ENCODE measurements at places on chromosomes 3 and 15.

DNA sequence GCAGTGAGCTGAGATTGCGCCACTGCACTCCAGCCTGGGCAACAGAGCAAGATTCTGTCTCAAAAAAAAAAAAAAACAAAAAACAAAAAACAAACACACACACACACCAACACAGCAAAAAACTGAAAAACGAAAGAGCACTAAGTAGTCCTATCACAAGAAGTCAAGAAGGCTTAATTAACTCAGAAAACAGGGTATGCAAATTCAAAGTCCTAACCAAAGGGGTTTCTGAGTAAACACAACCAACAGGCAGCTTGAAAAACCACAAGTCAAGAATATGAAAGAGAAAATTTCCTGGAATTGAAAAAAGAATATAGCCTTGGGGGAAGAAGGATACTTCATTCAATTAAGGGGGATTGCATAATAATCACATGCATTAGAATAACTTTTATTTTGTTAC, 37.7 kb upstream of the PARP14 start:
- no peak for DNase-seq

- no peak for DNase-seq
Observed at GRCh38 chr15:75687486-75688277, 25.0 kb downstream of the CSPG4 start.

GRCh38 chr15:58830556-58830955, 59.5 kb downstream of the MINDY2 start:
- no peak for DNase-seq

GRCh38 chr15:65812916-65813315, 20.8 kb upstream of the DENND4A start:
- no peak for DNase-seq

GRCh38 chr15:68921926-68922325, 8.4 kb upstream of the SPESP1 start:
- no peak for DNase-seq

- no peak for DNase-seq
Observed at GRCh38 chr3:152307829-152308474, 39.2 kb downstream of the MBNL1 start.

DNA sequence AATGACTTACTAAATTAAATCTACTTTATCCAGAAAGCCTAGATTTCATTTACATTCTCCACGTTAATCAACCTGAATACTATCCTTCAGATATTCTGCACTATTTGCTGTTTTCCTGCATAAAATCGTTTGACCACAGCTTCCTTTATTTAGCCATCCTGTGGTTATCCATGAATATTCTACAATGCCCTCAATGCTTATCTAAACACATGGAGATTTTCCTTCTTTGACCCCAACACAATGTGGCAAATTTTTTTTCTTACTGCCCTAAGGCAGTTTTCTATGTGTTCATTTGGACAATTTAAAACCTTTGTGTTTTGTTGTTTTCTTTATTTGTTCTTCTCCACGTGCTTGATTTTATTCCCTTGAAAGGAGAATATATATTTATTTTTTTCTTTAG, 495.5 kb upstream of the ROBO1 start:
- DNase-seq = no peak

DNA sequence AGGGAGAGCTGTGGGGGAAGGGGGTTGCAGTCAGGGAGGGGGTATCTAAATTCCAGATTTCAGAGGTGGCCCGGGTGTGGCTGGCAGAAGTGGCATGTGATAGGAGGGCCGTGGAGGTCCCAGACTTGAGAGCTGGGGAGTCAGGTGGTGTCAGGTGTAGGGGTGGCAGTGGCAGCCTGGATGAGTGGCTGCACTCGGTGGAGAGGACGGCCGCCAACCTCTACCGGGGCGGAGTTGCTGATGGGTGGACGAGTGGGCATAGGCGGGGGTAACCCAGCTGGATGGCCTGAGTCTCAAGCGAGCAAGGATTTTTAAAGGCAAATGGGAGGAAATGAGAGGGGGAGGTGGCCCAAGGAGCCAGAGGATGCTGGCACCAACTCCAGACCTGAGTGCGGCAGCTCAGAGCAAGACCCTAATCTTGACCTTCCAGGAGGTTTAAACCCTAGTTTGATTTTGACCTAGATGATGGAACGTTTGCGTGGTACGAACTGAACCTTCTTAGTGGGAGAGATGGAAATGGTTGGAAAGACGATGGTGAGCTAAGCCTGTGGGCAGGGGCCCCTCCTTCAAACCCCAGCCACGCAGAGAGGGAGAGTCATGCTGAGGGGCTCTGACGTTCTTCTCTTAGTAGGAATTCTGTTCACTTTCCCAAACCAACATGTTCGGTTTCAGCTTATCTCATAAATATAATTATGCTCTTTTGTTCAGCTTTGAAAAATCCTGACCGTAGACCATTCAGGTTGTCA, 8.0 kb downstream of the TRAK1 start:
- no peak for DNase-seq

DNA sequence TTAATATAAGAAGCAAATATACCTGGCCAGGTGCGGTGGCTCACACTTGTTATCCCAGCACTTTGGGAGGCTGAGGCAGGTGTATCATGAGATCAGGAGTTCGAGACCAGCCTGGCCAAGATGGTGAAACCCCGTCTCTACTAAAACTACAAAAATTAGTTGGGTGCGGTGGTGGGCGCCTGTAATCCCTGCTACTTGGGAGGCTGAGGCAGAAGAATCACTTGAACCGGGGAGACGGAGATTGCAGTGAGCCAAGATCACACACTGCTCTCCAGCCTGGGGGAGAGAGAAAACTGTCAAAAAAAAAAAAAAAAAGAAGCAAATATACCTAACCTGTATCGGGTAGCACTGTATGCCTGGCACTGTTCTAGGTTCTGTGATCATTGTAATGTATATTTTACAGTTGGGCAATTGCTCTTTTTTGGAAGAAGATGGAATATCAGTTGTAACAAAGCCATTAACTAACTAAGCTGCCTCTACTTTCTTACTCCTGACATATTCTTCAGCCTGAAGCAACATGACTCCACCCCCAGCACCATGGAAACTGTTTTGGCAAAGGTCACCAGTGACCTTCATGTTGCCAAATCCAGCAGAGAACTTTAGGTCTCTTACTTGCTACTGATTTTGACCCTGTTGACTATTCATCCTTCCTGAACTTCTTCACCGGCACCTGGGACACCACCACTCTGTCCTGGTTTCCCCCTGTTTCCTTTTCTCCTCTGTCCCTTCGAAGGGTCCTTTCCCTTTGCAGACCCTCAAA, 203.8 kb downstream of the RPLP1 start:
- no peak for DNase-seq

- DNase-seq = no peak
Observed at GRCh38 chr3:124117486-124117885, 125.6 kb upstream of the ROPN1 start.

GRCh38 chr3:138065949-138066348, 49.5 kb downstream of the DZIP1L start:
- no peak for DNase-seq

GRCh38 chr15:91706322-91707032, 147.0 kb upstream of the SLCO3A1 start:
- peak; percentile 71 for DNase-seq

GRCh38 chr3:152281133-152281713, 12.5 kb downstream of the MBNL1 start:
- no peak for DNase-seq

DNA sequence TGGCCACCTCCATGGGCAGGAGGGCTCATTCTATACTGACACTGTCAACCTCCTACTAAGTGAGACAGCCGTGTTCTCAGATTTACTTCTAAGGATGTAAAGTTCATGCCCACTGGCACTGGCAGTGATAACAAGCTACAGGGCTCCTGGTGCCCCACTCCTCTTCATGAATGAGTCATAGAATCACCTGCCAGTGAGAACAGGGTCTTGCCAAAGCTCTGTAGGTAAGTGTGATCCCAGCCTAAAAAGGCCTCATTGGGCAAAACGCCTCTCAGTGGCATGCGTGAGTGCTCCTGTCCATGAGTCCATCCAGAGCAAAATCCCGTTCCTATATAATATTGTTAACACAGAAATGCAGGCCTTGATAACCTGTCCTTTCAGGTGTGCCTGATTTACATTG, 17.4 kb downstream of the PXYLP1 start:
- DNase-seq = no peak

DNA sequence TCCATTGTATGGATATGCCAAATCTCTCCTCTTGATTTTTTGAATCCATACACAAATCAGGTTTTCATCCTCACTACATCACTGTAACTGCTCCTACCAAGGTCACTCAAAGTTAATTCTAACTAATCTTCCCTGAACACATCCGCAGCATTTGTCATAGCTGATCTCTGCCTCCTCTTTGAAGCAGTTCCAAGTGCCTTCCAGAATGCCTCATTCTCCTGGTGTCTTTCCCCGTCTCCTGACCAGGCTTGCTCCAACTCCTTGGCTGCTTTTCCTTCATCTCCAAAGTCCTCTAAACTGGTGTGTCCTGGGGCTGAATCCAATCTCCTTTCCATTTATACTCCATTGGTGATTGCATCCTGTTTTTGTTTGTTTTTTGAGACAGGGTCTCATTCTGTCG, 26.8 kb downstream of the KLHDC8B start:
- DNase-seq = no peak

GRCh38 chr3:61343543-61343942, 92.3 kb upstream of the FHIT start:
- DNase-seq = no peak

DNA sequence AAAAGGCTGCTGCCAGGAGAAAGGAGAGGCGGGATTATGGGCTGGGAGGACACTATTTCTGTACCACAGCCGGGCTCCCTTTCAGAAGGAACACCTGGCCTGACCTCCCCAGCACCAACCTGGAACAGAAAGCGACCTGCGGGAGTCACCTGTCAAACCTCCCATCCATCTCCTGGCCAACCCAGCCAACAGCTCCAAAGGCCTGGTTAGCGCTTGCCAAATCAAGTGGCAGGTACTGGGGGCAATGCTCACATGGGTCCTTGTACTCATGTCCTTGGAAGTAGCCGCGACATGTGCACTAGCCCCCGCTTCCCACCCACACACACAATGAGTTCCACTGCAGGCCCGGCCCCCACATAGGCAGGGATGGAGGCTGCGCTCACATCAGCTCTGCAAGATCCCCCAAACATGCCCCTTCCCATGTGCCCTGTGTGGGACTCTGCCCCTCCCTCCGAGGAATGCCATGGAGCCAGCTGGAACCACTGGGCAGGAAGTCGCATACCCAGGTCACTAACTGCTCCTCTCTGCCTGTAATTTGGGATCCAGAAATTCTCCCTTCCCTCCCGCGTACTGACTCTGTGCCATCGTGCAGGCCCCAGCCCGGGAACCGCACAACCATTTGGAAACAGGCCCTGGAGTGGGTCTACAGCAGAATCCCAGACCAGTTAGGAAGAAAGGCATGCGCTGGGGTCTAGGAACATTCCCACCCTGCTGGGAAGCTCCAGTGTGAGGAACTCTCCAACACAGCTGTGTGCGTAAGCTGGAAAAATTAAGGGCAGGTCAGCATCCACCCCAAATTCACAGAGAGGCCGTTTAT, 98.9 kb downstream of the LRIG1 start:
- no peak for DNase-seq

GRCh38 chr15:42858540-42858939, 62.0 kb downstream of the TTBK2 start:
- DNase-seq = no peak

DNA sequence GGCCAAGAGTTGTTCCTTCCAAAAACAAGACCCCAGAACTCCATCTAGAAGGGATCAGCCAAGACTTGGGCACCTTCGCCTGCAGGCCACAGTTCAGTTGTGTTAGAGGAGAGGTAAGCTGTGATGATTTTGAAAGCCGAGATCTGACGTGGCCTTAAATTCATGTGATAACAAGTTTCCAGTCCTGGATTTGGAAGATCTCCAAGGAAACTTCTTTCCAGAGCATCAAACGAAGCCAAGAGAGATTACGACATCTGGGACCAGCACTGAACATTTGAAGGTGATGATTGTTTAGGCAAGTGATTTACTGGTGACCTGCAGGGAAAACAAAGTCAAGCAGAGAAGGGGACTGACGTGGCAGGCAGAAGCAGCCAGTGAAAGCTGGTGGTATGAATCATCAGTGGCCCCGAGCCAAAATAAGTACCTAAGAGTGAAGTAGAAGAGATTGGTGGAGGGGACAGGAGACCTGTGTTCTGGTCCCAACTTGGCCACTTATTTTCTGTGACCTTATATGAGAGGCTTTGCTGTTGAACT, 339.0 kb upstream of the PROK2 start:
- DNase-seq = no peak

- DNase-seq = no peak
Observed at GRCh38 chr3:133593243-133593642, 19.8 kb downstream of the CDV3 start.

- DNase-seq = no peak
Observed at GRCh38 chr3:115217292-115217677, 70.2 kb upstream of the ZBTB20 start.

- no peak for DNase-seq
Observed at GRCh38 chr3:71671216-71671845, 53.9 kb downstream of the EIF4E3 start.

- no peak for DNase-seq
Observed at GRCh38 chr3:123880998-123881561, 3.1 kb downstream of the MYLK start.

- no peak for DNase-seq
Observed at GRCh38 chr15:41019174-41019573, 65.9 kb downstream of the CHAC1 start.

- DNase-seq = no peak
Observed at GRCh38 chr3:78642226-78643035, 1125.4 kb downstream of the ROBO1 start.

- DNase-seq = no peak
Observed at GRCh38 chr3:27643355-27643754, 78.8 kb downstream of the EOMES start.

- DNase-seq = peak; percentile 16
Observed at GRCh38 chr3:126026761-126027160, 57.2 kb downstream of the SLC41A3 start.

- no peak for DNase-seq
Observed at GRCh38 chr3:147090461-147090860, 315.9 kb downstream of the ZIC4 start.

DNA sequence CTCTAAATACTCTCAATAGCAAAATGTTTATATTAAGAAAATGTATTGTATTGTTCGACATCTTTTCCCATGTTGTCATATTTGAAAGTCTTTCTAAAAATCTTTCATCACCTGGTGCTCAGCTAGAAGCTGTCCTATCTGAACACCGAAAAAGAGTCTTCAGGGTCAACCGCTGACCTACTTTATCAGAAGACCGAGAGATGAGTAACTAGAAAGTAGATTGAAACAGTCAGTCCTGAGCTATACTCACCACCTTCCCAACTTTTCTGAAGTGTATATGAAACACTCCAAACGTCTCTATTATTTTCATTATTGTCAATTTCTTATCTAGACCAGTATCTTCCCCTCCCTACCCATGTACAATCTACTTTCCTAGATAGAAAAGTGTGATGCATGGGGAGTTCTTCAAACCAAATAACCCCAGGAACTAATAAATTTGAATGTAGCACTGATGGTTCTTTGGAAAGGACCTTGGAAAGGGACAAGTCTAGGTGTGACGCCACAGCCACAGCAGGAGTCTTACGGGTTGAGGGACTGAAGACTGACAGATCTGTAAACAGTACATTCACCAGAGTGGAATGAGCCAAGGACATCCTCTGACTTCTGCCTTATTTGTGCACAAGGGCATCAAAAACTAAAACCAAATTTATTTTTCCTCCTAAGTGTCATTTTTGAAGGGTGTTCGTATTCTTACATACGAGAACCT, 58.6 kb downstream of the TMOD3 start:
- no peak for DNase-seq

Measured in liver (tissue), 10 donors.